Naive thymus-derived CD4-positive, alpha-beta T cell (primary cell): ENCODE measurements at places on chromosomes 5 and 9. TPM values are rescaled to one million over a fixed set of nuclear protein-coding genes. Genes with fewer than 3 reads are reported as not detected.

DNA sequence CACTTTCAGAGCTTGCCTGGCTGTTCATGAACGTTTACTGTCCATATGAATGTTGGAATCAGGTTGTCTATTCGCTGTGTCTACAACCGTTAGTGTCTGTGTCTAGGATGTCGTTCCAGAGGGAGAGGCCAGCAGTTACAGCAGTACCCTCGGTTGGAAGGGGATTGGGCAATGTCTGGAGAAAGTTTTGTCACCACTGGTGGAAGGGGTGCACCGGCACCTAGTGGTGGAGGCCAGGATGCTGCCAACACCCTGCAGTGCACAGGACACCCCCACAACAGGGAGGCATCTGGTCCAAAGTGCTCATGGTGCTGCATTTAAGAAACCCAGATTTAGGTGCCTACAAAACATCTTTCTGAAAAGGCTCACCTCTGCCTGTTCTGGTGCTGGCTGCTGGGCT lies 220.7 kb downstream of the FANCC start:
- H3K36me3 ChIP-seq = peaks cover 7% of the 10 kb centered on the region
- no peaks in the 10 kb centered on the region for H3K4me1 ChIP-seq
- no peak overlapping the region for H3K4me3 ChIP-seq
- H3K27me3 ChIP-seq = no peaks in the 10 kb centered on the region

GRCh38 chr5:54018438-54018837 lies 291.9 kb downstream of the ARL15 start:
- H3K4me1 ChIP-seq = no peaks in the 10 kb centered on the region
- H3K36me3 ChIP-seq = no peaks in the 10 kb centered on the region
- H3K27ac ChIP-seq = no peak overlapping the region
- no peak for DNase-seq
- H3K27me3 ChIP-seq = no peaks in the 10 kb centered on the region
- H3K4me3 ChIP-seq = no peak overlapping the region

DNA sequence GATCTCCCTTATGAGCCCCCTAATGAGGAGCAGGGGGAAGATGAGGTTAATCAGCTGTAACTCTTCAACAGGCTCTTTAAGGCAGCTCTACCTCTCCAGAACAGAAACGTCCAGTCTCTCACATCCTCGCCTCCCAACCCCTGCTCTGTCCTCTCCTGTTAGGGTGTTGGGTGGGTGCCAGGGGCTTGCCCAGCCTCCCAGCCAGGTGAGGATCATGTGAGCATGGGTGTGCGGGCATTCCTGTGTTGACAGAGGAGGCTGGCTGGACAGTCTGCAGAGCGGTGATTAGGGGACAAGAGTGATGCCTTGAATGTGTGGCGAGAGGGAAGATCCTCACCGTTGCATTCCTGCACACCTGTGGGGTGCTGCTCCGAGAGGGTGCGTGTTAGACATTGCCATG lies 51.7 kb downstream of the CCDC180 start:
- no peaks in the 10 kb centered on the region for H3K4me1 ChIP-seq
- H3K36me3 ChIP-seq = no peaks in the 10 kb centered on the region
- H3K27me3 ChIP-seq = no peaks in the 10 kb centered on the region
- no peak overlapping the region for H3K27ac ChIP-seq
- DNase-seq = no peak

The CACNA1B gene
- total RNA-seq = 0.03 TPM in 1 of 2 replicates, not detected in the other

- H3K36me3 ChIP-seq = no peaks in the 10 kb centered on the region
- no peak overlapping the region for H3K27ac ChIP-seq
- no peak for DNase-seq
- no peak overlapping the region for H3K4me3 ChIP-seq
- no peaks in the 10 kb centered on the region for H3K4me1 ChIP-seq
Measured at GRCh38 chr9:16619914-16620520, 250.5 kb downstream of the BNC2 start.

The CTSV gene
- not detected for total RNA-seq

DNA sequence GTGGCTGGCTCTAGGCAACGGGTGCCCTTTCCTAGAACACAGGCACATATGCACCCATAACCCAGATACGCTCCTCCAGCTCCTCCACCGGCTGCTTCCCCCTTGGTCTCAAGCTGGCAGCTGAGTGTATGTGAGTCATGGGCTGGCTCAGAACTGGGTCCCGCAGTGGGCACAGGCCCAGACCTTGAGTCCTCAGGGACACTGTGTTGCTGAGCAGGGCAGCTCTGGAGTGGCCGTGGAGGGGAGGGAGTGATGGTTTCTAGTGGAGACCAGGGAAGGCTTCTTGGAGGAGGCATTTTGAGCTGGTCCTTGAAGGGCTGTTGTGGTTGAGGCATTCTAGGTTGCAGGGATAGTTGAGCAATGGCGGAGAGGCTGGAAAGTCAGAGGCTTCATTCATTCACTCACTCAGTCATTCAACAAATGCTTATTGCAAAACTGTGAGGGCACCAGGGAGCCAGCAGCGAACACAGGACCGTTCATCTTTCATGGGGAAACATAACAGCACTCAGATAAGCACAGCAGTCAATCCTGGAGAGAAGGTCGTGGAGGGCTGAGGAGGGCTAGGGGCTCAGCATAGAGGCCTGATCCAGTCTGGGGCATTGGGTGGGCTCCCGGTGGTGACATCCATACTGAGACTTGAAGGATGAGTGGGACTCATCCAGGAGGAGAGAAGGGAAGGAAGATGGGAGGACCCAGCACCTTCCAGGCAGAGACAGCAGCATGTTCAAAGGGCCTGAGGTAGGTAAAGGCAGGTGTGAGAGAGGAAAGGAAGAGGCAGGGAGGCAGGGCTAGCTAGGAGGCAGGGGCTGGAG lies 2.4 kb downstream of the BBLN start:
- no peaks in the 10 kb centered on the region for H3K27me3 ChIP-seq
- no peak overlapping the region for H3K27ac ChIP-seq
- H3K36me3 ChIP-seq = peaks cover 5% of the 10 kb centered on the region

The SPINK7 gene
- not detected for total RNA-seq

The C5orf24 gene
- 37.9 TPM for total RNA-seq

The BASP1 gene
- 1.1 TPM for total RNA-seq

DNA sequence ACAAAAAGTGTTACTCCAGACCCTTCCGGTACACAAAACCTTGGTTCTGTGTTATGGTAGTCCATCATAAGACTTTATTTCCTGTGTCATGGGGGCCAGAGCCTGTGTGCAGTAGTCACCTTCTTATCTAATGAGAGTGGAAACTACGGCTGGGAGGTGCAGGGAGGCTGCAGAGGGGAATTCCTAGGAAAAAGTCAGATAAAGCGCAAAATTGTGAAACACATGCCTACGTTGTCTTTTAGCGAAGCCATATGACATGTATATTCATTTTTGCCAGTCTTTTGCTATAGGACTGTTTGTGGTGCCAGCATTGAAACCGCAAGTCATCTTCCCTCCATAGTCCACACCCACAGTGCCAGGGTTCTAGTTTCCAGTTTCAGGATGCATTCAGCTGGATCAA lies 80.7 kb downstream of the PPARGC1B start:
- H3K36me3 ChIP-seq = no peaks in the 10 kb centered on the region
- no peak for DNase-seq
- H3K27ac ChIP-seq = no peak overlapping the region
- no peaks in the 10 kb centered on the region for H3K27me3 ChIP-seq
- H3K4me1 ChIP-seq = no peaks in the 10 kb centered on the region

GRCh38 chr9:37286530-37287175 lies 135.8 kb upstream of the GRHPR start:
- no peak overlapping the region for H3K27ac ChIP-seq
- H3K27me3 ChIP-seq = no peaks in the 10 kb centered on the region
- no peaks in the 10 kb centered on the region for H3K36me3 ChIP-seq
- no peak overlapping the region for H3K4me3 ChIP-seq
- no peaks in the 10 kb centered on the region for H3K4me1 ChIP-seq

- H3K36me3 ChIP-seq = peaks cover 4% of the 10 kb centered on the region
- H3K27me3 ChIP-seq = no peaks in the 10 kb centered on the region
- no peak overlapping the region for H3K27ac ChIP-seq
Measured at GRCh38 chr9:83629433-83630104, 6.6 kb downstream of the IDNK start.

- DNase-seq = no peak
- H3K4me1 ChIP-seq = peaks cover 26% of the 10 kb centered on the region
- H3K36me3 ChIP-seq = no peaks in the 10 kb centered on the region
- H3K4me3 ChIP-seq = no peak overlapping the region
- no peaks in the 10 kb centered on the region for H3K27me3 ChIP-seq
Measured at GRCh38 chr5:139514486-139514856, 31.9 kb upstream of the STING1 start.

- DNase-seq = peak; percentile 24
- no peaks in the 10 kb centered on the region for H3K27me3 ChIP-seq
- peak overlapping the region; percentile 70 for H3K4me3 ChIP-seq
- no peaks in the 10 kb centered on the region for H3K36me3 ChIP-seq
Measured at GRCh38 chr5:65480306-65480865, 1.3 kb downstream of the ADAMTS6 start.
